Choroid plexus epithelial cell (primary cell): ENCODE measurements at places on chromosomes 3 and 15.

DNA sequence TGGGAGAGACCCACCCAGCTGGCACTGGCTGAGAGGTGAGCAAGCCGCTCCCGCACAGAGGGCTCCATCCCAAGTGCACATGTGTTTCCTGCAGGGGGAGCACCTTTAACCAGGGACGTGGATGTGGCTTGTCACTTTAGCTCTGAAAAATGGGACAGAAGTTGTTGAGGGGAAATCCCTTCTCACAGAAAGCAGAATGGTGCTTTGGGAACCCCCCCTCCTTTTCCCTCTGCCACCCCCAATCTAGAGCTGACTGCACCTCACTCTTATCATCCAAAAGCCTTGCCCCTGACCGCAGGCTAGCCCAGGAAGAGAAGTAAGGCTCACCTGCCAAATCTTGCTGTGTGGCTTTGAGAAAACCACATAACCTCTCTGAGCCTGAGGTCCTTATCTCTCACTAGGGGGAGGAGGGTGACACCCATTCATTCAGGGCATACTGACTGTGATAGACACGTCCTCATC, 77.9 kb downstream of the RPN1 start:
- DNase-seq = no peak

- no peak for DNase-seq
These were observed 137.9 kb downstream of the XXYLT1 start for GRCh38 chr3:195133013-195133412.

DNA sequence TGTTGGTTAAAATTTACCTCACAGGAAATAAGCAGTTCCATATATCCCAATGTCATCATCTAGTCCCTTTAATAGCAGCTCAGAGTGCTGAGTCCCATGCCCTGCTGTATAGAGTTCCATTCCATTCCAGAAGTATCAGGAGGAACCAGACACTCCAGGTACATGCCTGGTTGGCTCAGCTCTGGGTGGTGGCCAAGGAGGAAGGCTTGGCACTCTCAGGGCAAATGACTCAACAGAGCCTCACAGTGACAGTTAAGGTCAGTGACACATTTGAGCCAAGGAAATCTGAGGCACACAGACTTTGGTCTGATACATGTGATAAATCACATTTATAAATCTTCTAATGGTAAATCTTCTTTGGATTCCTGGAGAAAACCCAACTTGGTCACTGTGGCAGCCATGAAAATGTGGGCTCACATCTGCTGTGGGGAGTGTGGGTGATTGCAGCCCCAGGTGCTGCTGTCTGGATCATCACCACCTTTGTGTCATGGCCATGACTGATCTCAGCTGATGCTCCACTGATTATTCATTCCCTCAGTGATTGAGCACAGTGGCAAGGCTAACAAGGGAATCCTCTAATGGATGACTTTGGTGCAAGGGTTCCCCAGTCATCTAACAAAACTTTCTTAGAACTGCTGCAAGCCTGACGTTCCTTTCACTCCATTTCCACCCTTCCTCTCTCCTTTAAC, 9.3 kb downstream of the HHLA2 start:
- no peak for DNase-seq

- DNase-seq = no peak
These were observed 656.7 kb upstream of the CCDC54 start for GRCh38 chr3:106720510-106720909.

DNA sequence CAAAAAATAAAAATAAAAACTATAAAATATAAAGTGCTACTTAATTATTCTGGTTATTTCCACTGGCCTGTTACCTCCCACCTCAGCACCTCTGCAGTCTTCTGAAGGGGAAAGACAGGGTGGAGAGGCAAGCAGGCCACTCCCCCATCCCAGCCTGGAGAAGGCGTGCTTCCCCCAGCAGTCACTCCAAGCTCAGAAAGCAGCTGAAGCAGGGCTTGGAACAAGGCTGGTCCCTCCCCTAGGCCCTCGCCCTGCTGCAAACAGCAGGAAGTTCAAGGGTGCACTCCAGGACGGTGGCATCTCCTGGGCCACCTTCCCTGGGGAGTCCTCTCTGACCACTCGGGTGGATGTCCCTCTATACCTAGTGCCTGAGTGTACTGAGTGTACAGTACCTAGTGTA, 21.4 kb downstream of the CACNA2D2 start:
- DNase-seq = no peak

GRCh38 chr3:56060521-56061278, 407.6 kb downstream of the ERC2 start:
- no peak for DNase-seq

GRCh38 chr3:24355806-24356205, 138.8 kb downstream of the THRB start:
- DNase-seq = no peak

- DNase-seq = no peak
These were observed 926.6 kb downstream of the EPHA3 start for GRCh38 chr3:90034038-90034437.

- DNase-seq = no peak
These were observed 62.6 kb upstream of the RAB6B start for GRCh38 chr3:133958071-133958805.

DNA sequence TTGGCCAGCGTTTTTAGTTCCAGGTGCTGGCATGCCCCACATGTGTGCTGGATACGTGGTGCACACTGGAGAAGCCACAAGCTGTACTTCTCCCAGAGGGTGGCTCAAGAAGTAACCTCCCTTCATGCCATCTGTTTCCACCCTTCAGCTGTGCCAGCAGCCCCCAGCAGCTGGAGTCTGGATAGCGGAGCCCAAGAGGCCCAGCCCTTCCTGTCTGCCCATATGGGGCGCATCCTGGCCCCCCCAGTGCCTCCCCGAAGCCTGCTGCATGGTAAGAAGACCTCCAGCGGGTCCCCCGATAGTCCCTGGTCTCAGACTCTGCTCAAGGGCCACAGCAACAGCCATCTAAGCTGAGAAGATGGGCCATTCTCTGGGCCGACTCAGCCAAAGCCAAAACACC, 5.8 kb upstream of the MANF start:
- no peak for DNase-seq

- no peak for DNase-seq
These were observed 56.4 kb downstream of the LSAMP start for GRCh38 chr3:116388867-116389385.

GRCh38 chr3:57998366-57999283, 9.6 kb upstream of the FLNB start:
- DNase-seq = no peak

GRCh38 chr15:56124391-56124790, 119.3 kb downstream of the RFX7 start:
- peak; percentile 62 for DNase-seq

DNA sequence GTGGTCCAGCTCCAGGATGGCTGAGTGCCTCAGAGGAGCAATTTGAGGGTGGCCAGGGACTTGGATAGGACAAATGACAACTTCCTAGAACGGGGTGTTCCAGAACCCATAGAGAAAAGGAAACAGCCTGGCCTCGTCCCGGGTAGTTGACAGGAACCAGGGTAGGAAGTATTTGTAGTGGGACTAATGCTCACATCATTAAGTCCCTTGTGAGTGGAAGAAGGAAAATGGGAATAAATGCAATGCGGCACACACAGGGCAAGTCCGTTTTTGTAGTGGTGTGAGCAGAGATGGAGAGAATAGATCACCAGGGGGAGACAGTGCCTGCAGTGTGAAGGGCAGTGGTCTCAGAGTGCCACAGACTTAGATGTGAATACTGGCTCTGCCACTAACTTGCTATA, 19.6 kb downstream of the TIMP4 start:
- peak; percentile 91 for DNase-seq

DNA sequence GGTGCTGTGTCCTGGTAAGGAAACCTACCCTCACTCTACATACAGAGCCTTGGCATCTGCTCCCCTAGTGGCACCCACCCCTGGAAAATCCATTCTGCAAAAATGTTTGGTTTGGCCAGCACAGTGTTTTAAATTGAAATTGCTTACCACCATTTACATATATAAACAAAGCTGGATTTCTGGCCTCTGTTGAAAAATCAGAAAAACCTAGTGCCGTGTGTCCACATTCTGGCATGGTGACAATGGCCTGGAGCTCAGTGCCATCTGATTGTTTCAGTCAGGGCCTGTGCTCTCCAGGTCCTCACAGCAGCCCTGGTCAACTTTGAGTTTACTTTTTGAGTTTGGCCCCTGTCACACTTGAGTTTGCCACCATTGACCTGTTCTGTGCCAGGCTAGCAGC, 2.9 kb upstream of the IL17RC start:
- DNase-seq = no peak

DNA sequence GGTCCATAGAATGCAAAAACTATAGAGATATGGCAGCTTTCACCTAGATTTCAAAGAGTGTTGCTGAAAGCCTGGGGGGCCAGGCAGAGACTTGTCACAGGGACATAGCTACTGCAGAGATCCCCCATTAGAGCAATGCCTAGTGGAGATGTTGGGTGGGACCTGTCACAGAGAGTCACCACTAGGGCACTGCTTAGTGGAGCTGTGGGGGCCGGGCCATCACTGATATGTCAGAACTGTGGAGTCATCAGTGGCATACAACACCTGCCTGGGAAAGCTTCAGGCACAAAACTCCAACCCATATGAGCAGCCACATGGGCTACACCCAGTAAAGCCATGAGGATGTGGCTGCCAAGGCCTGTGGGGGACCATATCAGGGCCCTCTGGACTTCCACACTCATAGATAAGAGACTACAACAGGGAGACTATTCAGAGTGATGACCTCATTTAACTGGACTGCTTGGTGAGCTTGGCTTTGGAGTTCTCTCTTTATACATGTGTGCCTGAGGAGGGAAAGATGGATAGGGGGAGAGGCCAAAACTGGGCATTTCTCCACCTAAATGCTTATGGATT, 176.3 kb downstream of the ZNF621 start:
- no peak for DNase-seq

- no peak for DNase-seq
These were observed 347.1 kb upstream of the NR2E3 start for GRCh38 chr15:71463156-71463665.

- no peak for DNase-seq
These were observed 32.8 kb upstream of the CGNL1 start for GRCh38 chr15:57343498-57343897.

GRCh38 chr3:88189361-88189810, 39.6 kb downstream of the C3orf38 start:
- DNase-seq = no peak

DNA sequence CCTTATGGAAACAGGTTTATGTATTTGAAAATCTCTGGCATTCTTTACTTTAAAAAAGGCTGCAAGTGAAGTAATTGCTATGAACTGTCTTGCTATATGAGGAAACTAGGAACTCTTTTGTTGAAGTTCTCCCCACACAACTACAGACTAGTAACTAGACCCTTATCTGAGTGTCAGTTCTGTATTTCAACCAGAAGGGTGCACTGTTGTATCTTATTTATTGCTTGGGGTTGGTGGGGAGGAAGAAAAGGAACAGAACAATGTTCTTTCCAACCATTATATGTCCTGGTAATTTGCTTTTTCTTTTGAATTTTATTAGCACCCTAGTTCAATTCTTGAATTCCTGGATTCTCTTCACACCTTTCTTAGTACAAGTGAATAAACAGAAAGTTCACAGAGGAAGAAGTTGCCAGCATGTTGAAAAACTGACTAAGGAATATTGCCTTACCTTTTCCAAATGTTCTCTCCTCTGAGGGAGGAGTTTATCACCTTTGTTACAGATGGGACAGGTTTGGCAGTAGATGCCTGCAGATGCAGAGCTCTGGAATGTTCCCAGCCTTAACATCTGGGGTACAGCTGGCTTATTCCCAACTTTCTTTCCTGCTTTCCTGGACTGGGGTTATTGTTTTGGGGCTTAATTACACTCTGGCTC, 162.4 kb upstream of the CFAP20DC start:
- peak; percentile 73 for DNase-seq

- DNase-seq = peak; percentile 44
These were observed 205.5 kb downstream of the STAG1 start for GRCh38 chr3:136546720-136547119.

DNA sequence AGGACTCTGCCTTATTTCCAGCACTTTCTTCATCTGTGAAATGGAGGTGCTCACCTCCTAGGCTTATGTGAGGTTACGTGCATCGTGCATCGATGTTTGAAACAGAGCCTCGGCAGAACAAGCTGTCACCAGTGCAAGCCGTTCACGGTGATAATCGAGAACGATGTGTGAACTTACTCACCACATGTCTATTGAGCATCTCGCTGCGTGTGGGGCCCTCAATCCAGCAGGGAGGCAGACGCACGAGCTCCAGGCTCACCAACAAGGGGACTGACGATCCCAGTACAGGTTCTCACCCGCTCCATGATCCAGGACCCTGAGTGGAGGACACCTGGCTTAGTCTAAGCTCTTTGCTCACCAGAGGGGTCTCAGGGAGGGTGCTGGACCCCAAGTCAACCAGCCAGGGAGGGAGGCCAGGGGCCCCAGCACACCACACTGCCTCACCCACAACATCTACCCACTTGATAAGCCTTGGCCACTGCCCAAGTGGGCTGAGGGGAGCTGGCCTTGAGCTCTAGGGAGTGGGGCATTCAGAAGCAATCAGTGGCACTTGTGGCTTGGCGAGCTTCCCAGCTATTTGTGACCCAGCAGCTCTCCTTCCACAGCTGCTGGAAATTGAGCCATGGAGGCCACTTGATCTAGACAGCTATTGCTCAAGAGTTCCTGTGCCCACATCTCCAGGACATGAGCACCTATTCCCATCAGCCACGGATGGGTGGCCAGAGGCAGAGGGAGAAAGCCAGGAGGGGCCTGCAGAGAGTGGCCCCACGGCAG, 34.4 kb upstream of the SLC6A1 start:
- no peak for DNase-seq

- DNase-seq = no peak
These were observed 44.6 kb downstream of the ANKRD28 start for GRCh38 chr3:15753056-15753710.

DNA sequence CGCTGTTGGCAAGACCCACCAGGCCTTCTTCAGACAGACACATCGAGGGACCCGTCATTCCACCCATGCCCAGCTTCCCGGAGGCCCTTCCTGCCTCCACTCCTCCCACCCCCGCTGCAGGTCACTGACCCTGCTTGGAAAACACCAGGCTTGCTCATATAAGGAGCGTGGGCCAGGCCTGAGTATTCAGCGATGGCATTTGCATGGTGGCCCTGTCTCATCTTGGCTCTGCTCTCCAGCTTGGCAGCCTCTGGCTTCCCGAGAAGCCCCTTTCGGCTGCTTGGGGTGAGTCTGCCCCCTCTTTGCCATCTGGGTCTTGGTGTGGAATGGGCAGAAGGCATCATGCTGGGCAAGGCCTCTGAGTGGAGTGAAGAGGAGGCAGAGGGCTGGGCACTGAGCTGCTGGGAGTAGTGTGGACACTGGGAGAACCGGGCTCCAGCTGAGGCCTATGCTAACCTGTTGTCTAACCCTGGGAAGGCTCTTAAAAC, at the start of gene ITIH3:
TSS of gene ITIH3 (plus strand) at position 185 of the 488 bp plus-strand sequence. CDS start at position 193, 8 bp downstream.
- DNase-seq = no peak

GRCh38 chr3:146160964-146161662, at the start of gene PLOD2:
PLOD2 (minus strand) TSS chr3:146161184; CDS start chr3:146160989, 195 bp downstream.
- peak; percentile 94 for DNase-seq

GRCh38 chr3:37680401-37680800, 181.3 kb upstream of the CTDSPL start:
- DNase-seq = no peak
